Suprapubic skin (tissue), 4 donors: ENCODE measurements at places on chromosomes 16 and 17.
A peak's percentile ranks its signal among the peaks of the same experiment; 100 is the strongest.

- H3K36me3 ChIP-seq, result no peaks in the 10 kb centered on the region
- no peak overlapping the region for H3K27ac ChIP-seq
- H3K4me1 ChIP-seq, result peaks cover 17% of the 10 kb centered on the region
- H3K4me3 ChIP-seq, result no peak overlapping the region
- peak; percentile 57 for DNase-seq
Measured at GRCh38 chr17:63995626-63996025, 2.5 kb upstream of the PRR29 start.

DNA sequence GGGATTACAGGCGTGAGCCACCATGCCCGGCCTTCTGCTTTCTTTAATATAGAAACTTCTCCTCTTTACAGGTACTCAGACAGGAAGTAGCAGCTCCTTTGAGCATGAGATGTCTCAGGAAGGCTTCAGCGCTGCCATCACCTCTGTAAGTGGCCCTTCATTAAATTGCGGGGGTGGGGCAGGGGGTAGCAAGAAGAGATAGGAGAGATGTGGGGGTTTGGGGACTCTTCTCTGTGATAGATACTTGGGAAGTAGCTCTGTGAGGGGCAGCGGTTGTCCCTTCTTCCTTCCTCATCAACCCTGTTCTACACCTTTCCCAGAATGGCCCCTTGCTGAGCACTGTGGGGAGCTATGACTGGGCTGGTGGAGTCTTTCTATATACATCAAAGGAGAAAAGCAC lies 16.8 kb downstream of the ITGAM start:
- H3K4me3 ChIP-seq, result no peak overlapping the region
- no peak for DNase-seq
- H3K36me3 ChIP-seq, result no peaks in the 10 kb centered on the region
- H3K4me1 ChIP-seq, result peaks cover 13% of the 10 kb centered on the region

DNA sequence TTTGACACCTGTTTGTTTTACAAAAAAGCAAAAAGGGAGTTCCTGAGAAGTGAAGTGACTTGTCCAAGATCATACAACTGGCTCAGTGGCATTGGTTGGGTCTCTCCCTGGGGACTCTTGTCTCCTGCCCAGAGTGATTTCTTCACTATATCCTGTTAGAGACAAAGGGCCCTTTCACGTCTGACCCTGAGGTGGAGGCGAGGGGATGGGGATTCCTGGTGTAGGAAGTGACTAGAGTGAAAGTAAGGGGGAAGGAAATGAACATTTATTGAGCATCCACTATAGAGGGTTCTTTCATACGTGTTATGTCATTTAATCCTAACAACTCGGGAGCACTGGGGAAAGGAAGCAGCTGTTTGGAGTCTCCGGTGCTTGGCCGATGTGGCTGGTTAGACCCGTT lies 9.0 kb downstream of the ITGB3 start:
- H3K27ac ChIP-seq, result no peak overlapping the region
- no peak for DNase-seq
- no peaks in the 10 kb centered on the region for H3K27me3 ChIP-seq
- H3K4me1 ChIP-seq, result peaks cover 25% of the 10 kb centered on the region

GRCh38 chr16:49583911-49584310 lies 210.3 kb downstream of the C16orf78 start:
- H3K36me3 ChIP-seq, result no peaks in the 10 kb centered on the region
- H3K4me3 ChIP-seq, result no peak overlapping the region
- no peak for DNase-seq

DNA sequence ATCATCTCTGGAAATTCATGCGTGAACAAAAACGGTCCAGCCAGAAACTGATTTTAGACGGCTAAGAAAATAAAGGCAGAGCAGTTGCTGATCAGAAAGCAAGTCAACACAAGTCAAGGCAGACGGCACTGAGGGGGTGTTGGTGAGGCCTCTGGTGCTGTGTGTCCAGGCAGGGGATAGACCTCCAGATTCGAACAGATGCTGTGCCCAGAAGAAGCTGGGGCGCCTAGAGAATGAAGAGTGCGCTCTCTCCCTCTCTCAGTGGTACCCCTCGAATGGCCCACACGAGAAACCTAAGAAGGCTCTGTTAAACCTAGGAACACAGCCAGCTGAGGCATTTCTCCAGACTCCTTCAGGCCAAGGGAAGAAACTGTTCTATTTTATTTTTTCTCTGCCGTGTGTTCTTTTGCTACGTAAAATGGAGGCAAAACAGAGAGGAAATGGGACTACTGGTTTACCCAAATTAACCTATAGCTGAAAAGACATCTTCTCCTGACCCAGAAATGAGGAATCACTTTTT lies 178.3 kb downstream of the PMP22 start:
- H3K4me1 ChIP-seq, result no peaks in the 10 kb centered on the region
- no peaks in the 10 kb centered on the region for H3K36me3 ChIP-seq
- no peak for DNase-seq
- no peak overlapping the region for H3K27ac ChIP-seq
- H3K4me3 ChIP-seq, result no peak overlapping the region
- H3K27me3 ChIP-seq, result peaks cover 5% of the 10 kb centered on the region

DNA sequence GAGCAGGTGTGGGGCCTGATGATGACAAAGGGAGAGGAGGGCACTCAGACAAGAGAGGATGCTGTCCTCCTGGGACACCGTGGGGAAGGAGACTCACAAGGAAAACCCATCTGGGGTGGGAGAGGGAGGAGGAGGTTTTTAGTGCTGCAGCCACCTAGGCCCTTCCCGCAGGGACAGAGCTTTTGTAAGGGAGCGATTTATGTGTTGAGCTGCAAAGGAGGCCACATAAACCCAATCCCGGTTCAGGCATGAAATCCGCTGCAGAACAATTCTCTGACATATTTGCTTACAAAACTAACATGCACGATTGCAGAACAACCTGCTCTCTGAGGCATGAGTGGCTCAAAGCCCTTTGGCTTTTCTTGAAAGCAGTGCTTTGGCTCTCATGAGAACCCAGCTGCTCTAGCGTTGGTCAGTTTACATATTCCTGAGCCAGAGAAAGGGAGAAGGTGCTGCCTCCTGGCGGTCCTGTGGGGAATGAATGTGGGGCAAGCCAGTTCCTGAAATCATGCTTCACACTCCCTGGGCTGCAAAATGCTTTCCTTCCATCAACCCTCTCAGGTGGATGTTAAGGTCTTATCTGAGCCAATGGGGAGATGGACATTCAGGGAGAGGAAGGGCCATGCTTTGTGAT lies 122.4 kb upstream of the NLRP1 start:
- no peaks in the 10 kb centered on the region for H3K4me1 ChIP-seq
- H3K27ac ChIP-seq, result no peak overlapping the region
- H3K4me3 ChIP-seq, result no peak overlapping the region
- H3K36me3 ChIP-seq, result no peaks in the 10 kb centered on the region

DNA sequence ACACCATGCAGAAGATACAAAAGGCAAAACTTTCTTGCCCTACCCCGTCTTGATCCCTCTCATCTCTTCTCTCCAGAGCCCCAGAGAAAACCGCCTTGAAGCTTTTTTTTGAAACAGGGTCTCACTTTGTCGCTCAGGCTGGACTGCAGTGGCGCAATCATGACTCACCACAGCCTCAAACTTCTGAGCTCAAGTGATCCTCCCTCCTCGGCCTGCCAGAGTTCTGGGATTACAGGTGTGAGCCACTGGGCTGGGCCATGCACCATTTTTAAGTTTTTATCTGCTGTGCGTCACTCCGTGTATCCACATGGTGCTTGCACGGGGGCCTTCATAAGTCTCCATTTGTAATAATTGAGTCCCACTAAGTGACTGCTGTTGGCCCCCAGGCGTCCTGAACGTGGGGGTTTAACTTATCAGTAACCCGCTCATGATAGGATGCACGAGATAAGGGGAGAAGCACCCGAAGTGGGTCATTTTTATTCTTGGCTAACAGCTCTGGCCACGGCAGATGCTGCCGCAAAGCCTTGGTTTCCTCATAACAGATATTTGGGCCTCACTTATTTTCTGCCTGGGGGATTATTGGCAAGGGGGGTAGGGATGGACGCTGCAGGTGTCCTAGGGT lies 8.6 kb downstream of the DNAH17 start:
- DNase-seq, result no peak
- H3K4me1 ChIP-seq, result no peaks in the 10 kb centered on the region
- H3K4me3 ChIP-seq, result no peak overlapping the region
- peaks cover 26% of the 10 kb centered on the region for H3K27me3 ChIP-seq
- H3K36me3 ChIP-seq, result no peaks in the 10 kb centered on the region
- no peak overlapping the region for H3K27ac ChIP-seq

DNA sequence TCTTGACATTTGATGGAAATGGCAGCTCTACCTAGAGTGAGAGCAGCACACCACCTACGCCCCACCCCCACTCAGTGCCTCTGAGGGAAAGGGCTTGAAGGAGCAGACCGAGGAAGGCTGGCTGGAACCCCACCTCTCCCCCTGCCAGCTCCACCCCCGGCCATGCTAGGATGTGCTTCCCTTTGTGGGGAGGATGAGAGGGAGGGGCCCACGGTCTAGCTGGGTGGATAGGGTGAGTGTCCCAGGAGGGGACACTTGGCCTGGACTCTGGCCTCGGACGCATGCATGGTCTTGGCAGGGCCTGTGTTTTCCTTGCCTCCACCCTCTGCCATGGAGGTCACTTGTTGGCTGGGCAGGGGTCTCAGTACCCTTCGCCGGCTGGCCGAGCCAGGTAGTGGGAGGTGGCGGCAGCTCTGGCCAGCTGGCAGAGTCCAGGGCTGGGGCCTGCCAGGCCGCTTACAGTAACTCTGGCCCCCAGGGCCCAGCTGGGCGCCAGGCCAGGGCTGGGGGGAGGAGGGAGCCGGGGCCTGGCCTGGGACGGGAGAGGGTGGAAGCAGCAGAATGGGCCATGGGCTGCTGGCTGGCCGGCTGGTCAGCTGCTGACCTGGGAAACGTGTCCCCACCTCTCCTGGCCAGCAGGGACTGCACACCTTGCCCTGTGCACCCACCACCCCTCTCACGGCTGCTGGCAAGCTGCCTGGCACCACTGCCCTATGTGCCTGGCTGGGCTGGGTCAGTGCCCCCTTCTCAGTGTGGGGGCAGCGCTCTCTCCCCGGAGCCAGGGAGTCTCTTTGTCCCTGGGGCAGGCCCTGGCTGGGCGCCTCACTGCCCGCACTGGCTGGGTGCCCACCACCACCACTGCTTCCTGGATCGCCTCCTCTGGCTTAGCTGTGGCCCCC lies 23.0 kb downstream of the RARA start:
- H3K27me3 ChIP-seq, result no peaks in the 10 kb centered on the region
- peak overlapping the region; percentile 70 for H3K27ac ChIP-seq
- peak; percentile 86 for DNase-seq
- H3K36me3 ChIP-seq, result no peaks in the 10 kb centered on the region

GRCh38 chr16:57938484-57938883 lies 32.4 kb downstream of the CNGB1 start:
- H3K4me1 ChIP-seq, result peaks cover 30% of the 10 kb centered on the region
- H3K4me3 ChIP-seq, result no peak overlapping the region
- no peak for DNase-seq
- H3K27me3 ChIP-seq, result no peaks in the 10 kb centered on the region

- H3K27me3 ChIP-seq, result peaks cover 25% of the 10 kb centered on the region
- no peaks in the 10 kb centered on the region for H3K36me3 ChIP-seq
- H3K4me3 ChIP-seq, result peak overlapping the region; percentile 2
Measured at GRCh38 chr16:1906055-1906845, 12.0 kb downstream of the HS3ST6 start.

DNA sequence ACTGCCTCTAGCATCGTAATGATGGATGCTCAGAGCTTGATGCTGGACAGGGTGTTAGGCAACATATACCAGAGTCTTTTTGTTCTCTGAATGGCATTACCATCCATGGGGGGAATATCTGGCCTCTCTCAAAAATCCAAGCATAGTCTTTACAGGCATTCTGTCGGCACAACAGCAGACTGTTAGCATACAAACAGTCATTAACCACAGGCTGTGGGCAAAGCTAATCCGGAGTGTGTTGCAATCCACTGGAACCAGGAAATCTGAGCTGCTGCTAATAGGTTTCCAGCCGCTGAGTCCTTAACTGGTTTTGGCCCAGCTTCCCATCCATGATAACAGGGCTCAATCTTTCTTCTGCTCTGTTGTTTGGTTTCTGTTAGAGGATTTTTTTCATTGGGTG lies 371.9 kb downstream of the HS3ST3B1 start:
- H3K27me3 ChIP-seq, result no peaks in the 10 kb centered on the region
- no peak overlapping the region for H3K4me3 ChIP-seq
- no peaks in the 10 kb centered on the region for H3K4me1 ChIP-seq
- DNase-seq, result no peak

DNA sequence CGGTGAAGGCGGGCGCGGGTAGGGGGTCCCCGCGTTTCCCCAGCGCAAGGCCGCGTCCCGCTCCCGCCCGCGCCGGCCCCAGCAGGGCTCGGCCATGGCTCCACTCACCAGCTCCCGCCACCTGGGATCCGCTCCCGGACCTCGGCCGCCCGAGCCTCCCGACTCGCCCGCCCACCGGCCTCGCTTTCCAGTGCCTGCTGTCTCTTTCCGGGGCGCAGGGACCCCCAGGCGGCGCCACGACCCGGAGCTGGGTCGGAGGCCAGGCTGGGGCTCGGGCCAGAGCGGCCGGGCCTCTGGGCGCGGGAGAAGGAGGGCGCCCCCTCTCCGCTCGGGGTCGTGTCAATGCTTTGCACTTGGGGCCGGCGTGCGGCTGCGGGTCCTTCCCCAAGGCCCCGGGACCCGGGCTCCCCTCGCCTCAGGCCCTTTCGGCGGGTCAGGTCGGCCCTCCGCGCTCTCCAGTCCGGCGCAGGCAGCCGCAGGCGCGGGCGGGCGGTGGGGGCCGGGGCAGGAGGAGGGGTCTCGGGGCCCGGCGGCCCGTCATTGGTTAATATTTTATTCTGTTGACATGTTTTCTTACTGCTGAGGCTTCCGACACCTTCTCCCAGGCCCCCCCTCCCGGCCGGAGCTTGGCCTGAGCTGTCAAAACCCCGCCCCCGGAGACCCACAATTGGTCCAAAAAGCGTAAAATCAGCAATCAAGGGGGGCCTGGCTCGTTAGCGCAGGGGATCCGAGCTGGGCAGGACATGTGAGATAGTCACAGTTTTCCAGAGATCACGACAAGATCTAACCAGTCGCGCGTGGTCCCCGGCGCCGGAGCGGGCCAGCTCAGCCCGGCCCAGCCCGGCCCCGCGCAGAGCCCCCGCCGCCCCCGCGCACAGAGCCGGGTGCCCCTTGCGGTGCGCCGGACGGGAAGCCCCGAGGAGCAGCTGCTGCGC lies at the start of gene TBX2:
Gene TBX2 (plus strand): TSS at position 713 of the 935 bp plus-strand sequence. CDS start 334 bp downstream, outside the sequence.
- H3K4me1 ChIP-seq, result peaks cover 65% of the 10 kb centered on the region
- no peaks in the 10 kb centered on the region for H3K36me3 ChIP-seq
- H3K4me3 ChIP-seq, result peak within 1 kb of the TSS; percentile 64
- DNase-seq, result no peak

GRCh38 chr16:52460639-52461178 lies 86.2 kb downstream of the TOX3 start:
- no peak overlapping the region for H3K27ac ChIP-seq
- no peak for DNase-seq
